ENCODE measurements at places on chromosomes 2 and 18. TPM values are rescaled to one million over a fixed set of nuclear protein-coding genes. Genes with fewer than 3 reads are reported as not detected.

Gene GLI2
- 3.8 TPM for total RNA-seq

Gene ADCY3
- total RNA-seq, result 42.7 TPM

DNA sequence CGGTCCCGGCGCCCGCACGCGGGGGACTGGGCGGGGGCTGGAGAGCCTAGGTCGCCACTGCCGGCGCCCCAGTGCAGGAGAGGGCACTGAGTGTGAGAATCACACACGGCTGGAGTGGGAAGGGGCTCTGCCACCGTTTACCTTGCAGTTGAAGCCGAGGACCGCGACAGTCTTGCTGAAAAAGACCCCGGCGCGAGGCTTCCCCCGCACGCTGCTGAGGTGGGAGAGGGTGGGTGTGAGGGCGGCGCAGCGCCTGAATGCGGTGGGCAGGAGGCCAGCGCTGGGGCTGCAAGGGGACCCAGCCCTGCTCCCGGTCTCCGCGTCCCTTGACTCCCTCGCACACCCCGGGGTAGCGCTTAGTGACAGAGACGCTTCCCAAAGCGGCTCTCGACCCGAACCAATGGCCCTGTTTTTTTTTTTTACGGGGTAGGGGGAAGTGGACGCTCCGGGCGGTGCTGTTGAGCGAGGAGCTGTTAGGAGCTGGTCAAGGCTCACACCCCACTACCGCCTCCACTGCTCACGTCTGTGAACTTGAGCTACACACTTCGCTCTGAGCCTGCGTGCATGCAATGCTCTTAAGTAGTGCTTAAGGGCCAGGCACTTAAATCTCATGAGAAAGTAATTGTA lies 794 bp downstream of the NOTO start:
- no peak for DNase-seq

DNA sequence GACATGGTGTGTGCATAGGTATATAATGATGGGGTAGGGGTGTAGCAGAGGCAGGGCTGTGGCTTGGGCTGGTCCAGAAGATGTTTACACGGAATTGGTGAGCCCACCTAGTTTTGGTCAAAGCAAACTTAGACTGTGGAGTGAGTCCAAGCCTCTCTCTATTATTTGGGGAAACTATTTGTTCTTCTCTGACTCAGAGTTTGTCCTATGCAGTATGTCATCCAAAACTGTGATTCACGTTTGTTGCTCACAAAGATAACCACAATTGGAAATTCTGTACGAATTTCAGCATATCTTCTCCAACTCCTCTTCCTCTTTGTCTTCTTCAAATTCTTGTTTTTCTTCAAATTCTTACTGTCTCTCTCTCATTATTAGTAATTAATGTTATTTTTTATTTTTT lies 292.9 kb downstream of the XIRP2 start:
- no peak for DNase-seq

DNA sequence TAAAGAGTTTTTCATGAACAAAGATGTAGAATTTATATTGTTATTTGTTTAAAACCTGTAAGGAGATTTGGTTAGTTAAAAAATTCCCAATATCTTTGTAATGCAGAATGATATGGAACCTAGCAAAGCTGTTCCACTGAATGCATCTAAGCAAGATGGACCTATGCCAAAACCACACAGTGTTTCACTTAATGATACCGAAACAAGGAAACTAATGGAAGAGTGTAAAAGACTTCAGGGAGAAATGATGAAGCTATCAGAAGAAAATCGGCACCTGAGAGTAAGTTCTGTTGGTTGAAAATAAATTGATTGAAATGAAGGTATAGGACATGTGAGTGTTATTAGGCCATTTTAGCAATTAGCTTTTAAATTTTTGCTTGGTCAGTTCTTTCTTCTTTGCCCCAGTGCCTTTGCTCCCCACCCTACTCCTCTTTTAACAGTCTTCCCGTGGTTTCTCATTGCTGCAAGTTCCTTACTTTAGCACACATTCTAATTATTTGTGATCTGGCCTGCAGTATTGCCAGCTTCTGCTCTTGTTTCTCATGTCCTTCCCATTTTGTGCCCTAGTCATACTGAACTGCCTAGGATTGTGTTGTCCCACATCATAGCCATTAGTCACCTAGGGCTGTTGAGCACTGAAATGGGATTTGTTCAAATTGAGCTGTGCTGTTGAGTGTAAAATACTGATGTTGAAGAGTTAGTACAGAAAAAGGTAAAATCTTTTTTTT lies 36.6 kb downstream of the VAPA start:
- DNase-seq, result no peak

DNA sequence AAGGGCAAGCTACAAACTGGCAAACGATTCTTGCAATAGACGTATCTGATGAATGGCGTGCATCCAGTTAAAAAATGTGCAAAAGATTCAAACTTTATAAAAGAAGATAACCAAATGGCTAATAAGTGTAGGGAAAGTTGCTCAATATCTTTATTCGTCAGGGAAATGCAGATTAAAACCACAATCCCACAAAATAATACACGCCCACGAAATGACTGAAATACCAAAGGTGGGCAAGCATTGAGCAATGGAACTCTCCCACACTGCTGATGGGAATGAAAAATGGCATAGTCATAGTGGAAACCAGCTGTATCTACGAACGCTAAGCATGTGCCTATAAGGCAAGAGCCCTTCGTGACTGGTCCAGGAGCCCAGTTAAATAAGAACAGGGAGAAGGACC lies 168.6 kb upstream of the SIX2 start:
- no peak for DNase-seq

DNA sequence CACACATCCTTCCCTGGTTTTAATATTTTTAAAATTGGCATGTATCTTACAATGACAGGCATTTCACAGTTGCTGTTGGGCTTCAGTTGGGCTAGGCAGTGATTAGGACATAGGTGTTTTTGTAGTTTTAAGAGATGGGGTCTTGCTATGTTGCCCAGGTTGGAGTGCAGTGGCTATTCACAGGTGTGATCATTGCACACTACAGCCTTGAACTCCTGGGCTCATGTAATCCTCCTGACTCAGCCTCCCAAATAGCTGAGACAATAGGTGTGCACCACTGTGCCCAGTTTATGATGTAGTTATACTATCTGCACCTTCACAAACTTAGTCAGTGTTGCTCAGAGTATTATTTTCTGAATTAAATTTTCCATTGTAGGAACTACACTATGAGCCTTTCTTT lies 43.3 kb downstream of the PCARE start:
- DNase-seq, result no peak
